ENCODE measurements at places on chromosomes 1 and 21.
A peak's percentile ranks its signal among the peaks of the same experiment; 100 is the strongest.

DNA sequence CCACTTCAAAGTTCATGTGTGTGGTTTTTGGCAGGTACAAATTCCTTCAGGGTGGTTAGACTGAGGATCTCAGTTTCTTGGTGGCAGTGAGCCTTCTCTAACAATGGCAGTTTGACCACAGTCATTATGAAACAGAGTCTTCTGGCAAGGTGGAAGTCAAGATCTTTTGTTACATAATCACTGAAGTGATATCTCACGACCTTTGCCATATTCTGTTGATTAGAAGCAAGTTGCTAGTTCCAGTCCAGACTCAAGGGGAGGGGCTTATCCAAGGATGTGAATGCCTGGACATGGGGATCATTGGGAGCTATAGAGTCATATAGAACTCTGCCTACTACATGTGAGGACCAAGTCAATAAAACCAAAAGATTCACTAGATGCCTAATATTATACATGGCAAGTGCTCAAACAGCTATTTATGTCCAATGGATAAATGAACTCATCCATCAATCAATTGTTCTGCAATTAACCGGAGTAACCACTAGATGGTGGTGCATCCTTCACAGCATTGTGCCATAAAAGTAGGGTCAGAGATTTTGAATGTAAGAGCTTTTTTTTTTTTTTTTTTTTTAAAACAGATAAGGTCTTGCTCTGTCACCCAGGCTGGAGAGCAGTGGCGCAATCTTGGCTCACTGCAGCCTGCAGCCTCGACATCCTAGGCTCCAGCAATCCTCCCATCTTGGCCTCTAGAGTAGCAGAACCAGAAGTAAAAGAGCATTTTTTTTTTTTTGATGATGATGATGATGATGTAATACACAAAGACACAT is 131.9 kb downstream of the CRB1 start:
- DNase-seq = no peak

- no peak for DNase-seq
These were observed 9.3 kb downstream of the FAM151A start for GRCh38 chr1:54614024-54614423.

DNA sequence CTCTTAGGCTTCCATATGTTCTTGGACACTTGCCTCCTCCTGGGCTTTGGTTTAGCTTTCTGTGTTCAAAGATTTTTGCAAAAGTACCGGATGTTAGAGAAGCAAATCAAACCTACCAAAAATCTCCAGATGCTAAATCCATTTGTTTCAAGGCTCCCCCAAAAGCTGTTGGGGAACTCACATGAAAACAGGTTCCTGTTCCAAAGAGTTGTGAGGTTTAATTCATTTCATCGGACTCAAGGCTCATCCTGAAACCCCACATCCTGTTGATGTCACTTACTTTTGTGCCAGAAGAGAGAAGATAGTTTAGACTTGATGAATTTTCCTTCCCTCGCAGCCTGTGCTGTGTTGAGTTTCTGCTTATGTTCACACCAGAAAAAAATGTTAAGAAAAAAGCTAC is 41.7 kb upstream of the RXRG start:
- no peak for DNase-seq

- DNase-seq = no peak
These were observed 5.7 kb downstream of the AGMAT start for GRCh38 chr1:15578921-15579682.

DNA sequence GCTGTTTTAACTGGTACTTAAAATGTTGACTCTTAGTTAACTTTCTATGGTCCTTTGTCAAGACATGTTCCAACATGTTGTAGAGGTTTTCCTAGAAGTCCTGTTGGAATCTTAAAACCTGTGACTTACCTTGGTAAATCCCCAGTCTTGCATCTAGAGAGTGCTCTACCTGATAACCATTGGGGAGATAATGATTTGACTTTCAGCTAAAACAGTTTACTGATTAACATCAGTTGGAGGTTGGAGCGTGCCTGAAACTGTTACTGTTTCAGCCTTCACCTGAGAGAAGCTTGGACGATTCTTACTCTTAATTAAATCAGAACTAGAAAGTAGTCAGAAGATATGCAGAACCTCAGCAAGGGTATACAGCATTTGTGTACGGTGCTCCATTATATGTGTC is 8.8 kb downstream of the MDM4 start:
- DNase-seq = no peak

DNA sequence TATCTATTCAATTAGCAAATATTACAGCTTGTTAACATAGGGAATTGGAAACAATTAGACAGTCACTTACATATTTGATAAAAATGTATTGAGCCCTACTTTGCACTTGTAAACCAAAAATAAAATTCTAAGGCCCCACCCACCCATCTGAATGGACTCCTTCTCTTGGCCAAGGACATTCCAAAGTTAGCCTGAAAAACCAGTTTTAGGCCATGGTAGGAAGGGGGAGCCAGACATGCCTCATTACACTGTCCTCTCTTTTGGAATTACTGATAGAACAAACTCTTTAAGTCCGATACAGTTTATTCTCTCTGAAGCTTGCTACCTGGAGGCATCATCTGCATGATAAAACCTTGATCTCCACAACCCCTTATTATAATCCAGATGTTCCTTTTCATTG is 28.0 kb upstream of the TSPAN2 start:
- DNase-seq = no peak

DNA sequence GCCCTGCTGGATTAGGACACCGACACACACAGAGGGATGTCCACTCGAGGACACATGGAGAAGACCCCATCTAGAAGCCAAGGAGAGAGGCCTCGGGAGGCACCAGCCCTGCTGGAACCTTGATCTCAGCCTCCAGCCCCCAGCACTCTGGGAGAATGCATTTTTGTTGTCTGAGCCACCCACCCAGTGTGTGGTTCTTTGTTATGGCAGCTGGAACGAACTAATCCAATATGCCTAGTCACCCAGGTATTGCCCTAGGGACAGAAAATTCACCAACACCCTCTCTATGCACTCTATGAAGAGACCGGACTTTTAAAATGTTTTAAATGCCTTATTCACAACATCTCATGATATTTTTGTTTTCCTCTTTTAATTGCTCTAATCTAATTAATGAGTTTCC is 117.4 kb downstream of the CRYAA start:
- no peak for DNase-seq

DNA sequence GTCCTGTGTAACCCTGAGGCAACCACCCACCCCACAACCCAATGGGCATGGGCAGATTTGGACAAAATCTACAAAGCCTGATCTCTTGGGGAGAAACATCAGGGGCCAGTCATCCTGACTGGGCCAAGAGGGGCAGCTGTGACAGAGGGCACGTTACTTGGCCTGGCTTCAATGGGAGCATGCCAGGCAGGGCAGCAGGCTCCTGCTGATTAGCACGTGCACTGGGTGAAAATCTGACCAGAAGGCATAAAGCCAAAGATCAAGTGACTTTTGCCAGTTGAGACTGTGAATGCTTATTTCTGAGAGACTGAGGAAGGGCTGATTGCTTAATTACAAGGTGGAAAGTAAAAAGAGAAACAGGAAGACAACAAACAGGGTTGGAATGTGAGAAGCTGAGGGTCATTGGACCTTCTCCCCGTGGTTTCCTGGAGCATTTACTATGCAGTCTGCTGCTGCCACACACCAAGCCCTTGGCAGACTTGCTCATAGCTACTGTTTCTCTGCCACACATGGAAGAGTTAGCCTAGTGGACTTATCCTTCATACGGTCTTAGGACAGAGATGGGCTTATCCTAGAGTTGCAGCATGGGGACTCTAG is 39.8 kb upstream of the TNR start:
- DNase-seq = no peak

- DNase-seq = no peak
These were observed 141.5 kb downstream of the PAPPA2 start for GRCh38 chr1:176604461-176604860.

DNA sequence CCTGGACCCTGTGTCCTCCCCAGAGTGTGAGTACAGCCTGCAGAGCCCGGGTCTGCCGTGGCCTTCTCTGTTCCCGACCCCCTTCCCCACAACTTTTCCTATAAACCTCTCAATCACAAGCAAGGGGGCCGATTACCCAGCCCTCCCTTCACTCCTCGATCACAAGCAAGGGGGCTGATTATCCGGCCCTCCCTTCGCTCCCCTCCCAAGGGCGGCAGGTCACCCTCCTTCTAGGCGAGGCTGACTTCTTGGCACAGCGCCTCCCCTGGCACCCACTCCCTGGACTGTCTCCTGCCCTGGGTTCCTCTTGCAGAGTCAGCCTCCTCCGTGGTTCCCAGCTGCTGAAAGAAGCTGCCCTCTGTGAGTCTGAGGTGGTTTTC is 12.3 kb upstream of the LDLRAP1 start:
- DNase-seq = no peak

DNA sequence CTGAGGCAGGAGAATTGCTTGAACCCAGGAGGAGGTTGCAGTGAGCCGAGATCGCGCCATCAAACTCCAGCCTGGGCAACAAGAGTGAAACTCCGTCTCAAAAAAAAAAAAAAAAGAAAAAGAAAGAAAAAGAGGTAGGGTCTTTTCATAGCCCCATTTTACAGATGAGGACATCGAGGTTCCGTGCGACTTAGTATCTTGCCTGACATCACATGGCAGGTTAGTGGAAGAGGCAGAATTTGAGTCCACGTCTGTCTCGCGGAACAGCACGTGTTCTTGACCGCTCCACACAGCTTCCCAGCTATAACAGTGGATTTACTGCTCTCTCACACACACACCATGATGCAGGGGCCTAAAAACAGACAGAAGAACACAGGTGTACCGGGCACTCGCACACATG is 1.1 kb downstream of the CTRC start:
- no peak for DNase-seq

- DNase-seq = no peak
These were observed 24.1 kb upstream of the ETV3 start for GRCh38 chr1:157162345-157162744.

- no peak for DNase-seq
These were observed 177.1 kb downstream of the GPATCH2 start for GRCh38 chr1:217453816-217454215.

GRCh38 chr1:89644119-89644814 is 11.3 kb downstream of the LRRC8C start:
- no peak for DNase-seq

GRCh38 chr1:40162753-40163441 is 1.7 kb downstream of the RLF start:
- no peak for DNase-seq

- DNase-seq = no peak
These were observed 98.8 kb upstream of the DPH5 start for GRCh38 chr1:101124405-101124804.

DNA sequence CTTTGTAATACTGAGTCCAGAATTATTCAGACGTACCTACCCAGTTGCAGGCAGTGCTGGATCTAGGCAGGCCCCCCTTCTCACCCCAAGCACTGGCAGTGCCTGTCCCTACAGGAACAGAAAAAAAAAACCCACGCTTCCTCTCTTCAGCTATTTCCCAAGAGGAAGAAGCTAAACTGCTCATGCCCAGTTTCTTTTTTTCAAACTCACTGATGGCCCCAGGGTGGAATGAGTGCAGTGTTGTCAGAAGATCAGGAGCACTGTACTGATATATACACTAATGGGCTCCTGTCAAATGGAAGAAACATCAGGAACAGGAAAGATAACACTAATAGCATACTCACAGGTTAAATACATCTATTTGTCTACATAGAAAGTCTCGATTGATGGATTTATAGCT is 28.2 kb upstream of the DOCK7 start:
- DNase-seq = no peak

DNA sequence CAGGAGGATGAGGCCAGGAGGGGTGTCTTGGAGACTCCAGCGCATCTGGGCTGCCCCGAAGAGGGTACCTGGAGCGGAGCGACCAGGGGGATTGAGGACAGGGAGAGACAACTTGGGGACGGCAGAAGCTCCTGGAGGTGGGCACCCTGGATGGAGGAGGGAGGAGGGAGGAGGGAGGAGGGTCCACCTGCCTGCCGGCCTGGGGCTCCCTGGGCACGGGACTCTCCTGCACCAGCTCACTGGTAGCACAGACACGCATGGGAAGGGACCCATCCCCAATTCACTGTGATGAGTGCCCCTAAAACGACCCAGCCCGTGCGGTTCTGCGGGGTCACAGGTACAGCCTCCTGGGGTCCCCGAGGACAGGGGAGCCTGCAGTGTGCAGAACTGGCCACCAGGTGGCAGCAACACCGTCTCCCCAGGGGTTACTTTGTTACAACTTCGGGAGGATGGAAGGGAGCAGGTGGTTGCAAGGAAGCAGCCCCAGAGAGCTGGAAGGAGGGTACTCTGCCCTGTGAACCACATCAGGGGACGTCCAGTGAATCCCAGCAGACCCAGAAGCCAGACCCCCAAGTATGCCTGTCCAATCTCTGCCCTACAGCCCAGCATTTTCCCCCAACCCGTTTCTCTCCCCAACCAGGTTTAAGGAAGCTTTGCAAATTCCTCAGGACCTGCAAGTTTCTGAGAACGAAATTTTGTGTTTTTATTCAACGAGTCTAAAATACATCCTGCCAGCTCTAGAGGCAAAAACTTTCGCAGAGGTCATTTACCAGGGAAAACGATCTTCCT is 482.4 kb downstream of the NPHP4 start:
- DNase-seq = peak; percentile 57

DNA sequence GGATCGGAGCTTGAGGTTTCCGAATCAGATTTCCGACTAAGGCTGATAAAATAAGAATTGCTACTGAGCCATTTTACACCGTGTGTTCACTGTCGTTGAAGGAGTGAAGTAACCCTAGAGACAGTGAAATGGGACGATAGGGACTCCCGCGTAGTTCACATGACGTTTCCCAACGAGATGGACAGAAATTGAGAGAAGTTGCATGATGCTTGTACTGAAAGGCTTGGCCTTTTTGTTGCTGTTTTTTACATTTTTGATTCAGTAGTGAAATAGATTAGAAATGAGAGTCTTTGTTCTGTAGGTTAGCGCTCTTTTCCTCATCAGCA is 1.2 kb downstream of the KHDRBS1 start:
- DNase-seq = no peak

- no peak for DNase-seq
These were observed 324.0 kb downstream of the NTNG1 start for GRCh38 chr1:107464827-107465226.

DNA sequence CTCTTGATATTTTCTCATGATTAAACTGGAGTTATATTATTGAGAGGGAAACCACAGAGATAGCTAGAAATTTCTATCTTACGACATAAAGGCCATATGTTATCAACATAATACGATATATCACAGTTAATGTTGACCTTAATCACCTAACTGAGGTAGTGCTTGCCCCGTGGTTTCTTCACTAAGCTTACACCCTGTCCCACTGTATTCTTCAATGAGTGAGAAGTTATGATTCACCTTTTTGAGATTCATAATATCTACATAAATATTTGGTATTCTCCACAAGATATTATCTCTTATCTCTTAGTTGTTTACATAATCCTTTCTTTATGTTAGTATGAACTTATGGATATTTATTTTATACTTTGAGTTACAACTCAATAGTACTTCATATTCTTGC is 1714.1 kb downstream of the BRINP3 start:
- no peak for DNase-seq

DNA sequence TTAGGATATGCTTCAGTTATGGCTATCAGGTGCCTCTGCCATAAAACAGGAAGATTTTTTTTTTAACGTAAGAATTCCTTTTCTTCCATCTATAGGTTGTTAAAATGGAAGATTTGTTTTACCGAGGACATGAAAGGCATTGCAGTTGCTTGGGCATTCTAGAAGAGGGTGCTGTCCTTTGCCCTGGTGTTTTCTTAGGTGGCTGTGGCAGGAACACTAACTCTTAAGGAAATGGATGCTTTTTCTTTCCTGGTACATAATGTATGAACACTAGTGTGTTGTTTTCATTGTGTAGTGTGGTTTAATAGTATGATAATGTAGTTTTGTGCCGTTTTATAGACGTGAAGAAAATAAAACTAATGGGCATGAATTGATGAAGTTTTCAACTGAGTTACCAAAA is 47.2 kb downstream of the UCK2 start:
- DNase-seq = no peak

GRCh38 chr1:207286786-207287468 is 34.6 kb upstream of the CD55 start:
- no peak for DNase-seq
